ENCODE measurements at places on chromosomes 4 and X.

- H3K36me3 ChIP-seq: no peaks in the 10 kb centered on the region
- DNase-seq: no peak
- no peak overlapping the region for H3K4me3 ChIP-seq
- H3K27me3 ChIP-seq: no peaks in the 10 kb centered on the region
Observed at GRCh38 chr4:89660444-89661172, 176.4 kb downstream of the SNCA start.

DNA sequence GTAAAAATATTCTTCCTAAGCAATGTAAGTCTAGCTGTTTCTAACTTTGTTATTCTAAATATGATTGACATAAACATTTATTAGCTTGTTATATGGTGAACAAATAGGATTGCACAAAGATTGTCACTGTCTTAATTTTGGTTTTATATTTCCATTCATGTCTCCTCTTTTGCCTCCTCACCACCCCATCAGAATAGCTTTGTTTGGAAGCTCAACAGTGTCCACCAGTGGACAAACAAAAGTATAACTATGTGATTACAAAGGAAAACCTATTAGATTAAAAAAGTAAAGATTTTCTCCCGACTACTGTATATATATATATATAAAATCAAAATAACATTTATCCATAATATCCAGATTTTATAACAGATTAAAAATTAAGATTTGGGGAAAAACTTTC lies 468.2 kb downstream of the ZIC3 start:
- no peaks in the 10 kb centered on the region for H3K4me1 ChIP-seq
- H3K27me3 ChIP-seq: no peaks in the 10 kb centered on the region
- H3K4me3 ChIP-seq: no peak overlapping the region
- H3K27ac ChIP-seq: no peak overlapping the region
- H3K36me3 ChIP-seq: no peaks in the 10 kb centered on the region

GRCh38 chr4:37936889-37937498 lies 23.2 kb upstream of the PTTG2 start:
- no peak overlapping the region for H3K4me3 ChIP-seq
- H3K27ac ChIP-seq: no peak overlapping the region
- DNase-seq: no peak
- no peaks in the 10 kb centered on the region for H3K27me3 ChIP-seq
- H3K36me3 ChIP-seq: no peaks in the 10 kb centered on the region

DNA sequence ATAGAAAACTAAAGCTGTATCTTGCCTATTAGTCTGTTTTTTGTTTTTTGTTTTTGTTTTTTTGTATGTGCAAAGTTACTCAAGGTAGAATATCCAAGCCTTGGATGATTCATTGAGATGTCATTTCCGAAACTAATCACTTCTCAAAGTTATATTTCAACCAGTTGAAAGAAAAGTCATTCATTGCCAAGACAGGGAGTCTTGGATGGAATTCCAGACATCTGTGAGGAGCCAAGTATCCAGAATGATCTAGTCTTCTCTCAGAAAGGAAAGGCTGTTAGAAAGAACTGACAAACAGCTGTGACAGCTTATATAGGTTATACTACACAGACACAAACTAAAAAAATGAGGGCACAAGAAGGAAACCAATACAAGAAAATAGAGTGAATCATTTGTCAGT lies 141.1 kb upstream of the NDST3 start:
- H3K36me3 ChIP-seq: no peaks in the 10 kb centered on the region
- DNase-seq: no peak
- H3K4me1 ChIP-seq: no peaks in the 10 kb centered on the region
- H3K27me3 ChIP-seq: no peaks in the 10 kb centered on the region
- no peak overlapping the region for H3K4me3 ChIP-seq
- H3K27ac ChIP-seq: no peak overlapping the region

- no peaks in the 10 kb centered on the region for H3K4me1 ChIP-seq
- no peaks in the 10 kb centered on the region for H3K36me3 ChIP-seq
- no peak overlapping the region for H3K27ac ChIP-seq
- H3K27me3 ChIP-seq: no peaks in the 10 kb centered on the region
- DNase-seq: no peak
Observed at GRCh38 chr4:26474551-26474950, 15.7 kb downstream of the CCKAR start.

- no peaks in the 10 kb centered on the region for H3K4me1 ChIP-seq
- no peaks in the 10 kb centered on the region for H3K27me3 ChIP-seq
- H3K27ac ChIP-seq: no peak within 1 kb of the TSS
- no peaks in the 10 kb centered on the region for H3K36me3 ChIP-seq
- H3K4me3 ChIP-seq: no peak within 1 kb of the TSS
- no peak for DNase-seq
Observed at GRCh38 chr4:38856524-38857337, at the start of gene TLR6. Gene TLR6, minus strand, starts transcription at chr4:38856817. Its CDS starts 27,344 bp downstream, at chr4:38829473.

DNA sequence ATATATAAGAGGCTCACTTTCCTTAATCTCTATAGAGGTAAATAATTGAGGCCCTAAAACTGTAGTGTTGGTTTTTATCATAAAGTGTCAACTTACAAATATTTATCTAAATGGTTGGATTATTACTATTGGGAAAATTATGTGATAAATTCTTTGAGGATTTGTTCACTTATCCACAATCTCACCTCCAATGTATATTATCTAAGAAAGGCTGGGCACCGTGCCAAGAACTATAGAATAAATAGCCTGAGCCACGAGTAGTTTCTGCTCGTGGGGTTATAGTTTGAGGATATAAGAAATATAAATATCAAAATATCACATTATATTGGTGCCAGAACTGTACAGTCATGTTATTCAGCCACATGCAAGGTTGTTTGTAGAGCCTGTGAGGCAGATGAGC lies 177.9 kb downstream of the VEGFC start:
- H3K36me3 ChIP-seq: no peaks in the 10 kb centered on the region
- no peaks in the 10 kb centered on the region for H3K4me1 ChIP-seq
- H3K27me3 ChIP-seq: no peaks in the 10 kb centered on the region

DNA sequence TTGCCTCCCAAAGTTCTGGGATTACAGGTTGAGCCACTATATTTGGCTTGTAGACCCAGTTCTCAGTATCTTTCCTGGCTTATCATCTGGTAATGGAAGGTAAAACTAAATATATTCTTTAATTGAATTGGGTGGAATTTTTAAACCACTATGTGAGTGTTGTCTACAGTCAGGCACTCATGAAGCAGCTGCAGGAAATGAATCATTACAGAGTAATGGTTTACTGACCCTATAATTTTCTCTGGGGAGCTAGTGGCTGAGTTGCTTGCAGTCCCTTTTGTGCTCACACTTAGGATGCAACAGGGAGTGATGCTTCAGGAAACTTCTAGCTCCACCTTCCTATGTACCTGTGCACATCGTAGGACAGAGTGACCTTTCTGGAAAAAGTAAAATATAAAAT lies 4.1 kb upstream of the UGT2B7 start:
- no peak overlapping the region for H3K4me3 ChIP-seq
- H3K27me3 ChIP-seq: no peaks in the 10 kb centered on the region
- no peak overlapping the region for H3K27ac ChIP-seq
- H3K4me1 ChIP-seq: no peaks in the 10 kb centered on the region
- no peaks in the 10 kb centered on the region for H3K36me3 ChIP-seq

DNA sequence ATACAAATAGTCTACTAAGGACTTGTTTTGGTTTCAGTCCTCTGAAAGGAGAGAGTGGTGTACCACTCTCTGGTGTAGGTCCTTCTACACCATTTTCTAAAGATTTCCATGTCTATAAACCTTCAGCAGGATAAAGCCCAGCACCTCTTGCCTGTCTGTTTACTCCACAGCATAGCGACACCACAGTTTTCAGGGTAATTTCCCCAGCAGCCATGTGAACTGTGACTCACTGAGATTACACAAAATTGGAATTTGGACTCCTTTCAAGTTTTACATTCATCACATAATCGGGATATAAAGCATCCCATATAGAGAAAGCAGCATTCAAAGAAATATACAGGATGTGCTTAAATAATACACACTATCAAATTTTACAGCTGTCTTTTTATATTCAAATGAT lies 229.6 kb downstream of the PRDM5 start:
- no peak for DNase-seq
- no peaks in the 10 kb centered on the region for H3K4me1 ChIP-seq
- no peaks in the 10 kb centered on the region for H3K36me3 ChIP-seq
- H3K4me3 ChIP-seq: no peak overlapping the region
- H3K27ac ChIP-seq: no peak overlapping the region

DNA sequence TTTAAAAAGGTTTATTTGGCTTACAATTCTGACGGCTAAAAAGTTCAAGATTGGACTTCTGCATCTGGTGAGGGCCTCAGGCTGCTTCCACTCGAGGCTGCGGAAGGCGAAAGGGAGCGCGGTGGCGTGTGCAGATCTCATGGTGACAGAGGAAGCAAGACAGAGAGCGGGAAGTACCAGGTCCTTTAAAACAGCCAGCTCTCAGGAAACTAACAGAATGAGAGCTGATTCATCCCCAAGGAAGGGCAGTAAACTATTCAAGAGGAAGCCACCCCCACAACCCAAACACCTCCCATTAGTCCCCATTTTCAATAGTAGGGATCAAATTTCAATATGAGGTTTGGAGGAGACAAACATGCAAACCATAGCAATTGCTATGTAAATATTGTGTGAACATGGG lies 2144.2 kb upstream of the AGA start:
- no peaks in the 10 kb centered on the region for H3K27me3 ChIP-seq
- H3K27ac ChIP-seq: no peak overlapping the region
- H3K4me3 ChIP-seq: no peak overlapping the region
- H3K36me3 ChIP-seq: no peaks in the 10 kb centered on the region
- no peaks in the 10 kb centered on the region for H3K4me1 ChIP-seq

DNA sequence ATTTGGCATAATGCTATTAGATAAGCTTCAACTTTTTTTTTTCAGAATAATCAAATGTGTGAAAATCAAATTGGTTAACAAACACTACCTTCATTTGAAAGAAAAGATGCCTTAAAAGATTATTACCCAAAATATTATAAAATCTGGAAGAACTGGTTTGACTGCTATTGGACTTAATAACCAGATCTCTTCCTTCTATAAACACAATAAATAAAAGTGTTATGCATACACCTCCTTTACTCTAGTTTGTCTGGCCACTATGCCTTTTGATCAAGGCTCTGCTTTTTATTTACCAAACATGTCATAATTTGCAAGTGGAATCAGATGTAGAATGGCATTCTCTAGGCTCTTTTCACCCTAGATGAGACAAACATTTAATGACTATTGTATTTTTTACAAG lies 897.3 kb upstream of the EPHA5 start:
- no peak overlapping the region for H3K4me3 ChIP-seq
- H3K36me3 ChIP-seq: no peaks in the 10 kb centered on the region
- no peak for DNase-seq
- H3K27me3 ChIP-seq: no peaks in the 10 kb centered on the region
- H3K4me1 ChIP-seq: no peaks in the 10 kb centered on the region
- no peak overlapping the region for H3K27ac ChIP-seq

Data from aorta (tissue), 5 donors.